GDM1 (cell line): ENCODE measurements at places on chromosomes 1 and 21.

- no peak for DNase-seq
Observed at GRCh38 chr1:71599306-71599705, 518.5 kb upstream of the ZRANB2 start.

DNA sequence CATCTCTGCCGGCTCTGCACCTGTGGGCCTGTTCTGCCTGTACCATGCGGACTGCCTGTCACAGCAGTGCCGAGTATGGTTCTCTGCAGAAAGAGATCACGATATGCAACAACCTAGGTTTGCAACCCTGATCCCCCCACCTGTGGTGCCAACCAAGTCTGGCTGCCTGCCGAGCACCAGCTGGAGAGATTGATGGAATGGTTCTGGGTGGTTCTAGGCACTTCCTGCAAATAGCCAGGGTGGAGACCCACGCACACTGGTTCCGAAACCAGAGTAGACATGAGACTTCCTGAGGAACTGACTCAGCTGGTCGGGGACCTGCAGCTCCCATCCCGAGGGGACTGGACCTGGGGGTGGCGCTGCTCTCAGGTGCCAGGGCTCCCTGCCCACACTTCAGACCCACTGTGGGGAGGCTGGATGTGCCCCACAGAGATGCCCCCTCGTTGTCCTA, 5.4 kb downstream of the TPRG1L start:
- DNase-seq = no peak

GRCh38 chr1:7463526-7463925, 307.6 kb upstream of the VAMP3 start:
- no peak for DNase-seq

DNA sequence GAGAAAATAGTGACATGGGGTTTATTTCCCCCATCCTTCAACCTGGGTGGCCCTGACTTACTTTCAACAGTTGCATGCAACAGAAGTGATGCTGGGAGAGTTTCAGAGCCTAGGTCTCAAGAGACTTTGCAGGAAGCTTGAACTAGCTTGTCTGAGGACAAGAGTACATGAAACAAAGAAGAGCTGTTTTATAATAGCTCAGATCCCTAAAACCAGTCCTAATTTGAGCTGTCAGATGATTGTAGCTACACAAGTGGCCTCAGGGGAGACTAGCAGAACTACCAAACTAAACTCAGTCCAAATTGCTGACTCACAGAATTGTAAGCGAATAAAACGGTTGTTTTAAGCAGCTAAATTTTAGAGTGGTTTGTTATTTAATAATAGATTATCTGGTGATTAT, 17.1 kb downstream of the RC3H1 start:
- DNase-seq = no peak

- no peak for DNase-seq
Observed at GRCh38 chr1:118160806-118161205, 24.2 kb downstream of the SPAG17 start.

- DNase-seq = no peak
Observed at GRCh38 chr1:96515925-96516324, 205.7 kb upstream of the PTBP2 start.

GRCh38 chr1:94667818-94668217, 126.3 kb upstream of the F3 start:
- DNase-seq = no peak

DNA sequence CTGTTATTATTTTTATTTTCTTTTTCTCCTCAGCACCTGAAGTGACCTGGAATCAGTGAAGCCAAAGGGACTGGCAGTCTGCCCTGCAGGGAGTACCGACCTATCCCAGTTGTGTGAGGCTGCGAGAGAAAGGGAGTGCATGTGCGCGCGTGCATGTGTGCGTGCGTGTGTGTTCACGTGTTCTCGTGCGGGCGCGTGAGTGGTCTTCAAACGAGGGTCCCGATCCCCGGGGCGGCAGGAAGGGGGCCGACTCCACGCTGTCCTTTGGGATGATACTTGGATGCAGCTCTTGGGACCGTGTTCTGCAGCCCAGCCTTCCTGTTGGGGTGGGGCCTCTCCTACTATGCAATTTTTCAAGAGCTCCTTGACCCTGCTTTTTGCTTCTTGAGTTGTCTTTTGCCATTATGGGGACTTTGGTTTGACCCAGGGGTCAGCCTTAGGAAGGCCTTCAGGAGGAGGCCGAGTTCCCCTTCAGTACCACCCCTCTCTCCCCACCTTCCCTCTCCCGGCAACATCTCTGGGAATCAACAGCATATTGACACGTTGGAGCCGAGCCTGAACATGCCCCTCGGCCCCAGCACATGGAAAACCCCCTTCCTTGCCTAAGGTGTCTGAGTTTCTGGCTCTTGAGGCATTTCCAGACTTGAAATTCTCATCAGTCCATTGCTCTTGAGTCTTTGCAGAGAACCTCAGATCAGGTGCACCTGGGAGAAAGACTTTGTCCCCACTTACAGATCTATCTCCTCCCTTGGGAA, 123.3 kb downstream of the PRDM2 start:
- DNase-seq = no peak

- no peak for DNase-seq
Observed at GRCh38 chr1:41666981-41667631, 182.6 kb upstream of the EDN2 start.

- no peak for DNase-seq
Observed at GRCh38 chr1:30966690-30967369, 58.3 kb upstream of the SDC3 start.

- no peak for DNase-seq
Observed at GRCh38 chr21:26125433-26126167, 45.0 kb downstream of the APP start.

DNA sequence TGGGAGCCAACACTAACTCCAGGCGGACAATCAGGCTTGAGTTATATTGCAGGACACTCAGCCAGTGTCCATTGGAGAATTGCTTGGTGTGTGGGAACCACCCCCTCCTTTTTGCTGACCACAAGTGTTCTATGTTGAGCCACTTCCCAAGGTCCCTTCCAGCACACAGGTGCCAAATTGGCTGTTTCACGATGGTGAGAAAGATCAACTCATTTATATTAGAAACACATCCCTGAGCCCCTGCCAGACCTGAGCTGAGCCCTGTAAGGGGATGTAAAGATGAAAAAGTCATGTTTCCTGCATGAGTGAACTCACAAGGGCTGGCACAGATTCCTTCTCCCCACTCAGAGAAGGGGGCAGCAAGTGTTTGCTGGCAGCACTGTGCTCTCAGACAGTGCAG, 96.5 kb downstream of the KCNN3 start:
- DNase-seq = no peak

DNA sequence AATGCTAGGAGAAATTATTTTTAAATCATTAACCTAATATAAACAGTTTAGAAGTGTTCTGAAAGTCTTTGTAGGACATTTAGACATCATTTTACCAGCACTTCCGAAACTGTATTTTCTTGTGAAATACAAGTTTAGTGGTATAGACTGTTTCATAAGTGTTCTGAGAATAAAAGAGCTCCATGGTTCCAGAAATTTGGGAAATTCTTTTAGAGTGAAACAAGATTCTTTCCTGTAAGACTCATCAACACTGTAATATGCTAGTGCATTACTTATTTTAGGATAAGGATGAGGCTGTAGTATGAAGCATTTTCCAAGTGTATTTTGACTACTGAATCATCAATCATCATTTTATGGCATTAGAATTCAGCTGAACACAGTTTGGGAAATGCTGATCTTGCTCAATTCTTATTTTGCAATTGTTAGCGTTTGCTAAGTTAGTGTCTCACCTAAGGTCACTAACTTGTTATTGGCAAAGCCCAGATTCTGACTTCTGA, 73.4 kb downstream of the CEP350 start:
- no peak for DNase-seq

DNA sequence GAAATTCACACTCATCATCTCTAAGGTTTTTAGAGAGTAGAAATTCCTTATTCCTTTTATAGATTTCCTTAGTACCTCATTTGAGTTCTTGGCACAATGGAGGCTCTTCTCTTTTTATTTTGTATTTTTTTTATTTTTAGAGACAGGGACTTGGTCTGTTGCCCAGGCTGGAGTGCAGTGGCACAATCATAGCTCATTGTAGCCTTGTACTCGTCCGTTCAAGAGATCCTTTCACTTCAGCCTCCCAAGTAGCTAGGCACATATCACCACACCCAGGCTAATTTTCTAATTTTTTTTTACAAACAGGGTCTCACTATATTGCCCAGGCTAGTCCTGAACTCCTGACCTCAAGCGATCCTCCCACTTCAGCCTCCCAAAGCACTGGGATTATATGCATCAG, 29.6 kb downstream of the RGL1 start:
- no peak for DNase-seq

- DNase-seq = no peak
Observed at GRCh38 chr1:38783640-38784229, 75.8 kb downstream of the RRAGC start.

DNA sequence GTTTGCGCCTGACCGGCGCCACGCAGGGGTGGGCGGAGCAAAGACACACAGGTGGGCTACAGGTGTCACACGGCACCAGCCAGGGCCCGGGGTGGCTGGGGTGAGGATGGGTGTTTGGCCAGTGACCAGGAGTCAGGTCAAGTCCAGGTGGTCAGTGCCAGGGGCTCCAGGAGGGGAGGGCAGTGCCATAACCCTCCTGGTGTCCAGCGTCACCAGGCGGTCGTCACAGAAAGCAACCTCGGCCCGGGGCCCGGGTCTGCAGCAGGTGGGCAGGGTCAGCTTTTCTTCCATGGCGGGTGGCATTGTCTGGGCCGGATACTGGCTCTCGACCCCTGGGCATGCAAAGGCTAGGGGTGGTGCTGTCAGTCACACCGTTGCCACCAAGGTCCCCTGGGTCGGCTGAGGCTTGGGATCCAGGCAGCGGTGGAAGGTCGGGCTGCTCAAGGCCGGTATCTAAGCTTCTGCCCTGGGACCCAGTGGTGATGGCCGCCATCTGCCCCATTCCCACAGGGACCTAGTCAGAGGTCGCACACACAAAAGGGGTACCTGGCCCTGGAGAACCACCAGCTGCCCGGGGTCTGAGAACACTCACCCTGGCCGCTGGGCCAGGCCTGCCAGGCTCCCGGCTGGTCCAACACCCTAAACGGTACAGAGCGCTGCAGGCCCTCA, 1.8 kb downstream of the FNDC10 start:
- no peak for DNase-seq

DNA sequence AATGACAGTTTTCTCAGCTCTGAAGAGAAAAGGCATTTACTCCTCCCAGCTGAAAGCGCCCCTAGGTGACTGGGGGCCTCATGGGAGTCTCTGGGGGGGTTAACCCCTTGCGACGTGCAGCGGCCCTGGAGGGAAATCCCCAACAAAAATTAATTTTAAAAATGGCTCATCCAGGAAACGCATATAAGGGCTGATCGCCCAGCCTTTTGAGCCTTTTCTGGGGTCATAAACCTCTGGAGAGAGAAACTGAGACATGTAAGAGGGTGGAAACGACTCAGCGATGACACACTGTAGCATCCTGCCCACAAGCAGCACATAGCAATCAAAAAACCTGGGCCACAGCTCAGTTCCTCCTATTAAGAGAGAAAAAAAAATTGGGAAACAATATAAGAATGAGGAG, 20.4 kb upstream of the HPDL start:
- peak; percentile 17 for DNase-seq
